Epithelial cell of prostate (primary cell): ENCODE measurements at places on chromosomes 6 and 20.

GRCh38 chr6:129863664-129864063, 2.5 kb upstream of the TMEM244 start:
- DNase-seq, result peak; percentile 80

- no peak for DNase-seq
Measured at GRCh38 chr20:10179574-10180298, 38.9 kb upstream of the SNAP25 start.

- no peak for DNase-seq
Measured at GRCh38 chr20:59118855-59119254, 44.8 kb upstream of the ZNF831 start.

DNA sequence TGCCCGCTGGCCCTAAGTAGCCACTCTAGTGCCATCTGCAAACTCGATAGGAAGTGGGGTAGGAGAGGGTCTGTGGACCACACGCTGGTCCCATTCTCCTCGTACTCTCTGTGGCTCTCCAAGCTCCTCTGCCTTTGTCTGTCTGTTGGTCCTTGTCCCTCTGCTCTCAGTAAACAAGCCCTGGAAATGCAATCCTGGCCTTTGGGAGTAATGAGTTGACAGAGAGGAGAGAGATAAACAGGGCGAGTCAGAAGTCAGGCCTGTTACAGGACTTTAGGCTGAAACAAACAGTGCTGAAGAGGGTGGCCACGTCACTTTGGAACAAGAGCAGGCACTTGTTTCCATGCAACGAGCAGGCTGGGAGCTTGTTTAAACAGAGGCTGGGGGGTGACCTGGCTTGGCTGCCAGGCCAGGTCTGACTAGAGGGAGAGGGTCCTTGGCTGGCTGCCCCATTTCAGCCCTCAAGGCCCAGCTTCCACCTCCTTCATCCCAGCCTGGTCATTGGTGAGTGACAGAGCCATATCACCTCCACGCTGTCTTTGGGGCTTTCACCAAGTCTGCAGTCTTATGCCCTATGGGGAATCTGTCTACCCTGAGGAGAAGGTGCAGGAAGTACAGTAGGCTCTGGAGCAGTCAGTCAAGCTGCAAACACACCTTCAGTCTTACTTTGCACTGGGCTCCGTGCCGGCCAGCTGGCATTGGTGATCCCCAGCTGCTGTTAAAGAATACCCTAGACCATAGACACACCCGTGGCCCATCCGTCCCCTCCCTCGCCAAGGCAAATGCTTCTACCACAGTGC, 22.6 kb downstream of the FOXP4 start:
- DNase-seq, result no peak

DNA sequence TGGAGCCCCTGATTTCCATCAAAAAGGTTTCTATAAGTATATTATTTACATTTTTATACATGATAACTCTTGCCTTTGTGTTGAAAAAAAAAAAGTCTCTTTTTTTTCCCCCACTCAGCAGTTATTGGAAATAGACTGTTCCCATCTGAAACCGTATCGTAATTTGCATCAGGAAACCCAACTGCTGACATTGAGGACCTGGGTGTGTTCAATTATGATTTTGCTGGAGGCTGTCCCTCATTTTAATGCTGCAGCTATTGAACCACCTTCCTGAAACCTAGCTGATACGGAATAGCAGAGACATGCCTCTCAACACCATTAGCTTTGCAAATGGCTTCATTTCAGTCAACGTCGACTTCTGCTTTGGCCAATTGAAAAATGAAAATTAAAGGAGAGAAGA, 98.9 kb downstream of the ZNF217 start:
- DNase-seq, result no peak

- no peak for DNase-seq
Measured at GRCh38 chr20:42598581-42598980, 591.1 kb downstream of the PTPRT start.

DNA sequence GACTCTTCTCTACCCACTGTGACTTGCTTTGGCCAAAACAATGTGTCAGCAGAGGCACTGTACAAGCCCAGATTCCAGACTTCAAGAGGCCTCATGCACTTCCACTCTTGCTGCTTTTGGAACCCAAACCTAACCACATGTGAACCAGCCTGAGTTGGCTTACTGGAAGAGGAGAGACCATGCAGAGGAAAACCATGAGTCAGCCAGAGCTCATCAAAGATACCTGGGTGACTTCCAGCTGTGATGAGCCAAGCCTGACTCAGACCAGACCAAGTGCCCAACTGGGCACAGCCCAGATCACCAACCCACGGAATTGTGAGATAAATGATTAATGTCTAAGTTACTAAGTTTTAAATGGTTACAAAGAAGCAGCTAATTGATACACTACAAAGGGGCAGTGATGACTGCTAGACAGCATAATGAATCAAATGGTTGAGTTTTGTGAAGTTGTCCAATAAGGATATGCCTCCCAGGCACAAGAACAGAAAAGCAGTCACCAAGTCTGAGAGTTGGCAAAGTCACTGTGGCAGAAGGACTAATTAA, 16.2 kb upstream of the BEND6 start:
- peak; percentile 98 for DNase-seq

- no peak for DNase-seq
Measured at GRCh38 chr6:170316071-170316470, 9.5 kb downstream of the FAM120B start.

DNA sequence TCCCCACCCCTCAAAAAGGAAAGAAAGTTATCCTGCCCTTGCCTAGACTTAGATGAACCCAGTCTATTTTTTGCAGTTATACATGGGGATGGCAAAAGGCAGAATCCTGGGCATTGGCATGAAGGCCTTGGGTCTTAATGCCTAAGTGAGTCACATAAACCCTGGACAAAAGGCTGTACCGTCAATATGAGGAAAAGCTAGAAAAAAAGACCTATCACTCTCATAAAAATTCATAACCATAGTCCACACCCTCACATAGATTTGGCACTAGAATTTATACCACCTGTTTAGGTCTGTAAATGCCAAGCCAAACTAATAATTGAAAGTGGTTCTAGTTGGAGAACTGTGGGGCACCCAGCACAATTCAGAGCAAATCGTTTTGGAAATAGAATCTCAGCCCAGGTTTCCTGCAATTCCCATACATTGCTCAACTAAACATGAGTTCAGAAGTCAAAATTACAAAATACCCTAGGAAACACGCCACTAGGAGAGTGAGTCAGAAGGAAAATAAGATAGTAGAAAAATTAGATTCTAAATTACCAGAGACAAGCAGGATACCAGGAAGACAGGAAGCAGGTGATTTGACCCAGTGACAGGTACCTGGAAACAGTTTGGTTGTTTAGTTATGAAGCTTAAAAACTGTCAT, 70.4 kb upstream of the FUCA2 start:
- DNase-seq, result no peak

- peak; percentile 18 for DNase-seq
Measured at GRCh38 chr6:16244869-16245451, 6.6 kb downstream of the GMPR start.

DNA sequence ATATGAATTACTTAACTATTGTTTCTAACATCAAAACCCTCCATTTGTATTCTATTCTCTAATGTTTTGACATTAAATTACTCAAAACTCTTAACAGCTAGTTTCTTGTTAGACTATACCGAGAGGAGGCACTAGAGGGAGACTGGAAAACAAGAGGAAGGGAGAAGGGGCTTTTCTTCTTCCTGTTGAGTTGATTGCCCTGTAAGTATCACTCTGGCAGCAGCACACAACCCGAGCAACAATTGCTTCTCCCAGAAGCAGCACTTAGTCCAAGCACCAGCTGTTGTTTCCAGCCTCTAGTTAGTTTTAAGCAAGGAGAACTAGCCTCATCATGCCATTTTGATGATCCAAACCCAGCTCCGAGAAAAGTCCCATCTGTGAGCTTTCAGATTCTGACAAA, 603.8 kb downstream of the PRKN start:
- no peak for DNase-seq

DNA sequence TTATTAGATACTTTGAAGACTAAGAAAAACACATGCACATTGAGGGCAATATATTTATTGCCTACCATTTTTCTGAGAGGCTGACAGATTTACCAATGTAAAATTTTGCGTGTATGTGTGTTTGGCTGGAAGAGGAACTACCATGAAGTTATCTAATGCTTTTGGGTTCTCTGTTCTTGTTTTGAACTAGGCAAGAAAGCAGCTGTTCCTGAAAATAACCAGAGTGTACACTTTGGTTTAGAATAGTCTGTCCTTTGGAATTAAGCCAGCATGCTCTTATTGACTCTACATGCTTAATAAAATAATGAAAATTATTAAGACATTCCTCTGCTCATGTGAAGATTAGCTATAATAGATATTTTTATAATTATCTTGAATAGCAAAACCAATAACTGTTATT, 129.2 kb downstream of the MYB start:
- DNase-seq, result no peak

DNA sequence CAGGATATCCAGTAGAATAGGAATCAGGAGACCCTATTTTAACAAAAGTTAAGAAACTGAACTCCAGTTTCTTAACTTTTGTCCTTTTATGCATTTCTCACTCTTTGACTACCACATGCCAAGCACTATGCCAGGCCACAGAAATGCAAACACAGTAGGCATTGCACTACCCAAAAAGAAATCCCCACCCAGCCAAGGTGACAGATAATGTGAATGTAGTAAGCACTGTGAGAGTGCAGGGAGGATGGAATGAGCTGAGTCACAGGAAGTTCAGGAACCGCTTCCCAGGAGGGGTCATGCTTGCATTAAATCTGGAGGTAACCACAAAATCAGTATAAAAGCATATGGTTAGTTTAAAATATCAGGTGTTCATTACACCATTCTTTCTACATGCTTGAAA, 20.1 kb upstream of the FAM83C start:
- DNase-seq, result no peak

- DNase-seq, result no peak
Measured at GRCh38 chr6:155985660-155986138, 530.1 kb upstream of the NOX3 start.

DNA sequence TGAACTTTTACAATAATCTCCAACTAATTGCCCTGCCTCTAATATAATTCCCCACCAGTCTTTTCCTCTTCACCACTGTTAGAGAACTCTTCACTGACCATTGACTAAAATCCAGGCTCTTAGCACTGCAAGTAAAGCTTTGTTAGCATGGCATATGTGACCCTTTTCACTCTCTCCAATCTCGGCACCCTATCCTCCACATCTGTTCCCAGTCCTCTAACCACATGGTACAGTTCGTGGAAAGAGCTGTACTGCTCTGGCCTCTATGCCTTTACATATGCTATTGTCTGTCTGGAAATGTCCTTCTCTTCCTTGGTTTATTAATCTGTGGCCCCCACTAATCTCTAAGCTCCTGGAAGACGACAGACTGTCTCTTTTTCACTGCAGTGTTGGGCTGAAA, 63.0 kb upstream of the EIF2S2 start:
- DNase-seq, result no peak

- DNase-seq, result no peak
Measured at GRCh38 chr6:155309150-155309549, 5.1 kb downstream of the TFB1M start.

DNA sequence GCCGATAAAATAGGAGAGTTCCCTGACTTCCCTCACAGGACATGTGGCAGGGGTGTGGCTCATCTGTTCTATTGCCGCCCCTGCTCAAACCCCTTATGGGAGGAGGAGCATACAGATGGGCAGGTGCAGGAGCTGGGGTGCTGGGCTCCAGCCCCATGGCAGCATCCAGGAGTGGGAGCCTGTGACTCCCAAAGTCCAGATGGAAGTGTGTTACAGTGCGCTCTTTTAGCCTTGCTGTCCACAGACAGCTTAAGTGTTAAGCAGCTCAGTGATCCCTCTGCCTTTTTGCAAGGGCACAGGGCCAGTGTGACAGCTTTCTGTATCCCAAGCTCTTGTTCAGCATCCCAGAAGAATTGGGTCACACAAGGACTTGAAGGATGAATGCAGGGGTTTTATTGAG, 212.3 kb upstream of the MYLIP start:
- DNase-seq, result no peak

- DNase-seq, result peak; percentile 44
Measured at GRCh38 chr6:155314773-155315515, 660 bp upstream of the TFB1M start.

- DNase-seq, result no peak
Measured at GRCh38 chr20:44666066-44666465, 14.6 kb upstream of the ADA start.

- DNase-seq, result no peak
Measured at GRCh38 chr6:44495036-44495901, 107.8 kb downstream of the CDC5L start.

- DNase-seq, result no peak
Measured at GRCh38 chr20:59566631-59567524, 37.5 kb upstream of the PHACTR3 start.

DNA sequence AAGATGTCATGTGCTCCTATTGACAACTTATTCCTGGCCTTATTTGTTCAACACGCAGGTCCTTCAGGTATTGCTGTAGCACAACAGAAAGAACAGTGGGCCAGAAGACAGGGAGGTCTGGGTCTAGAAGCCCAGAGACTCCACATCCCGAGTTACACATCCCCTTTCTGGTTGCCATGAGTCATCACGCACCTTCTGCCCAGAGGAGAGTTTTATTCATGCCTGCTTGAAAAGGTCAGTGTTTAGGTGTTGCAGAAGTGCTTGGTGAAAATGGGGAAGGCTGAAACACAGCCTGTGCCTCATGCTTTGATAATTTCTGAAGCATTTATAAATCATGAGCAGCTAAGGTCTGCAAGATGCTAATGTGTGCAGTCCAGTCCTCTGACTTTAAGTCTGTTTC, 256.4 kb downstream of the GMPR start:
- DNase-seq, result no peak

GRCh38 chr6:94510877-94511276, 1066.5 kb upstream of the MANEA start:
- no peak for DNase-seq

DNA sequence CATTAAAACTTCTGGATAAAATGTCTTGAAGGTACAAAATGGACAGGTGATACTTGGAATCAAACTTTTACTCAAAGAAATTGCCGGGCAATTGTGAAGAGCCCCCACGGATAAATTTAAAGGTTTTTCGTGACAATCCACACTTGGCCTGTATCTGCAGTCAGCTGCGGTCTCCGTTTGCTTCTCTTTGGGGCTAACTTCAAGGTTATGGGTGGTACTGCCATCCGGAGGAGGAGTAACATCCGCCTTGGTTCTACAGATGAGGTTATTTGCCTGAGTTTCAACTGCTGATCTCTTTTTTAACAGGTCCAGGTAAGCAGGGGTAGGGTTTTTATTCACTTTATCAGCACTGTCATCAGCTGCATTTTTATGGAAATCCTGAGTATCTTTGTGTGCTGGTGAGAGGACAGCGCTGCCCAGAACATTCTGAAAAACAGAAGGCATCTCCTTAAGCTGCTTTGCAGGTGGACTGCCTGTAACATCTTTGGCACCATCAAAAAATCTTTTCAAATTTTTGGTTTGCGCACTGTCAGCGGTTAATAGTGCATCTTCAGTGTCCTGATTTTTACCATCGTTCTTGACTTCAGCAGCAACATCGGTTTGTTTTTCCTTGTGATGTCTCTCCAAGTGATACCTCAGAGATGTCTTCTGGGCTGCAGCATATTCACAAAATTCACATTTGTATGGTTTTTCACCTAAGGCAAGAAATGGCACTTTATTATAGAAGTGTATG, 16.9 kb downstream of the ZNF217 start:
- no peak for DNase-seq

- DNase-seq, result no peak
Measured at GRCh38 chr20:63281742-63282665, 9.4 kb downstream of the ARFGAP1 start.
